ENCODE measurements at places on chromosomes 1 and 21.

DNA sequence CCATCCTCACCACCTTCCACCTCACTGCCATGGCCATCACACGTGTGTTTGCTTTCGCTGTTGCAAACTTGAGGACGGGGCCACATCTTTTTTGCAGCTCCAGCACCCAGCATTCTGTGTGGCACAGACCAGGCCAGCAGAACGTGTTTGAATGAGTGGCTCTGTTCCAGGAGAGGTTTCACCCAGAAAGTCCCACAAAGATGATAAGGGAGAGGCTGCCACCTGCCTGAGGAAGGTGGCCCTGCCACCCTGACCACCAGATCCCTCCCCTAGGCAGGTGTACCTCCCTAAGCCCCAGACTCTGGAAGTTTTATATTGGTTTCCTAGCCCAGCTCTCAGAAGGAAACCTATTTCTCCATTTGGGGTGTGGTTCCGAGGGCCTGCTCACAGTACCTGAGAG, 252.1 kb downstream of the KAZN start:
- DNase-seq: no peak

DNA sequence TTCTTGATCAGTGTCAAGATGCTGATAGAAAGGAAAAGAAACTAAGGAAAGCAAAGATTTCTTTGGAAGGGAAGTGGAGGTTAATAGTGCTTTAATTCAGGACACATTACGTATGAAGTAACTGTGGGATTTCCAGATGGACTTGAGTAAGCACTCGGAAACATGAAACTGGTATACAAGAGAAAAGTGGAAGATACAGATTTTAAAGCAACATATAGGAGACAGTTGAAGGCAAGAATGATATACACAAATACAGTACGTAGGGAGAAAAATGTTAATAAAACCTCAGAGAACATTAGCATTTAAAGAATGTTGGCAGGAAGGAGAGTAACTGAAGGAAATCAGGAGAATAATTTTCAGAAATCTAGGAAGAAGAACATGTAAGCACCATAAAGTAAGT, 730.9 kb upstream of the ADGRL2 start:
- no peak for DNase-seq

GRCh38 chr1:56712150-56712549, 67.0 kb downstream of the PRKAA2 start:
- no peak for DNase-seq

GRCh38 chr1:37118790-37119189, 84.5 kb upstream of the GRIK3 start:
- no peak for DNase-seq

DNA sequence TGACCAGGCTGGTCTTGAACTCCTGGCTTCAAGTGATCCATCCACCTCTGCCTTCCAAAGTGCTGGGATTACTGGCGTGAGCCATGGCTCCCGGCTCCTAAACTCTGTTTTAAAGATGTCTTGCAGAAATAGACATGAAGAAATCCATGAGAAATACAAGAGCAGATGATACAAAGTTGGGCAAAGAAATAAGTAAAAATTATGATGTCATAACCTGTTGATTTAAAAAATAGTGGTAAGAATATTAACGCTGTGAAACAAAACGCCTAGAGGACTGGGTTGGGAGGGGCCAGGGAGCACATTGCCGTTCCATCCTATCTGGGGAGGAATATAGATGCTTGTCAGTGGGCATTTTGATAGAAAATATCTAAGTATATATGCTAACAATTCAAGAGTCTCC, 1.2 kb upstream of the ITGB2 start:
- no peak for DNase-seq

- DNase-seq: no peak
Measured at GRCh38 chr1:186839041-186839400, 10.3 kb downstream of the PLA2G4A start.

DNA sequence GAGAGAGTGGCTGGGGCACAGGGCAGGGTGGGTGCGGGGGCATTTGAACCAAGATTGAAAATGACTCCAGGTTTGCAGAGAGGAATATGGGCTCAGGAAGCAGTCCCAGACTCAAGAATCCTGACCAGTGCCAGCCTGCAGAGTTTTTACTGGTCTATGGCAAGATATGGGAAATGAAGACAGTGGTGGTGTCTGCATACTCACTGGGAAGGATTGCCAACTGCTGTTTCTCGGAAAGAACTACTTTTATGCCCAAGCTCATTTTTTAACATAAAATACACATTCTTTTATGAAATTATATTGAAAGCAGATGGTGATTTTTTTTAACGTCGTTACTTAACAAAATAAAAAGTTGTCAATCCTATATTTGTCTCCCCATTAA, 401.8 kb downstream of the CAMTA1 start:
- no peak for DNase-seq

- no peak for DNase-seq
Measured at GRCh38 chr21:31235671-31236450, 108.2 kb downstream of the TIAM1 start.

DNA sequence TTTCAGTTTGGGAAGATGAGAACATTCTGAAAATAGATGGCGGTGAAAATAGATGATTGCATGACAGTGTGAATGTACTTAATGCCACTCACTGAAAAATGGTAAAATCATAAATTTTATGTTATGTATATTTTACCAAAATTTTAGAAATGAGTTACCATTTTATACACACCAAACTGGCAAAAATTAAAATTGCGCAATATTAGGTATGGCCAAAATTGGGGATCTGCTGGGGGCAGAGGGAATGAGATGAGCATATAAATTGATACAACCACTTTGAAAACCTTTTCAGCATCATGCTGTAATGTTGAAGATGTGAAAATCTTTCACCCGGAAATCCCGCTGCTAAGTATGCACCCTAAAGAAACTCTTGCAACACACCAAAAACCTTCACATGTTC, 10.8 kb upstream of the TMPRSS2 start:
- no peak for DNase-seq

DNA sequence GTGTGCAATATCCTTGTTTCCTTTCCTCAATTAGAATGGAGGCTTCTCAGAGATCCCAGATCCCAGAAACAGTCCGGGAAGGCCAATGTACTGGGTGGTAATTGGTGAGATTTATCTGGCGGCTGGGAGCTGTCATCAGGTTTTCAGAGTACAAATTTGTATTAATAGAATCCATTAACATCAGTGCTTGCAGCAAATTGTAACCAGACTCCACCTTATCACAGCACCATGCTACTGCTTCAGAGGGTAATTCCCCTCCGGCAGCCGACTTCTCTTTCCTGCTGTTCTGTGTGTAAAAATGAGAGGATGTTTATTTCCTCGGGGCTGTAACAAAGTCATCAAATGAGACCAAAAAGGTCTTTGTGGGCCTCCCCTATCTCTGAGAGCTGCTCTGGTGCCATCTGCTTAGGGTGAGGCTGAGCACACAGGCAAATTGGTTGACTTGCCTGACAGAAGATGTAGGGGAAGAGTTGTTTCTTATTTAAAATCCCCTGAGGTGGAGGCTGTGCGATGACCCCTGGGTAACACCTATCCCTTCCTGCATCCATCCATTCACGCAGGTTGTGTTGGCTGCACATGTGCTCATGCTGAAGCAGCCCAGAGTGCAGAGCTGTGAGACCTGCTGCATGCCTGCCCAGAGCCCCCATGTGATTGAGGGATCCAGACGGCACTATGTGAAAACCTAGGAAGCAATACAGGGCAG, 19.2 kb downstream of the NFASC start:
- no peak for DNase-seq

DNA sequence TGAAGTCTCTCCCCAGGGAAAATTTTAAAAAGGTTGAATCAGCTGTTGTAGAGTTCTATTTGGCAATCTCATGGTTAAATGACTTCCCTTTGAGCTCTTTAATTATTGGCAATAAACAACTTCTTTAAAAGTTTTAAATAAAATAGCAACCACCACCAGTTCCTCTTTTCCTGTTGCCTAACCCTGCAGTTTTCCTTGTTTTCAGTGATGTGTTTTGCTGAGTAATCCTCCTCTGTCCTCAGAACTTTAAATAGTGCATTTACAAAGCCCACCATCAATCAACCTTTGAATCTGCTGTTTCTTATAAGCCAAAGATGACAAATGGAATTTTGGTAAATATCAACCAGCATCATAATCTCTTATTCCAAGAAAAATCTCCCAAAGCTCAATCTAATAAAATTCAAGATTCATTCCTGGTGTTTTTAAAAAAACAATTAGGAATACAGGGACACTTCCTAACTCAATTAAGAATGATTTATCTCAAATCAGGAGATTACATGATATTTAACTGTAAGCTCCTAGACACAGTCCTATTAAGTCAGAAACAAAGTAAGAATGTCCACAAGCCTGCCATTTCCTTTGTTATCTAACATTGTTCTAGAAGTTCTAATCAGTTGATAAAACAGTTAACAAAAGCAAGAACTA, 14.8 kb downstream of the AVPR1B start:
- DNase-seq: no peak

DNA sequence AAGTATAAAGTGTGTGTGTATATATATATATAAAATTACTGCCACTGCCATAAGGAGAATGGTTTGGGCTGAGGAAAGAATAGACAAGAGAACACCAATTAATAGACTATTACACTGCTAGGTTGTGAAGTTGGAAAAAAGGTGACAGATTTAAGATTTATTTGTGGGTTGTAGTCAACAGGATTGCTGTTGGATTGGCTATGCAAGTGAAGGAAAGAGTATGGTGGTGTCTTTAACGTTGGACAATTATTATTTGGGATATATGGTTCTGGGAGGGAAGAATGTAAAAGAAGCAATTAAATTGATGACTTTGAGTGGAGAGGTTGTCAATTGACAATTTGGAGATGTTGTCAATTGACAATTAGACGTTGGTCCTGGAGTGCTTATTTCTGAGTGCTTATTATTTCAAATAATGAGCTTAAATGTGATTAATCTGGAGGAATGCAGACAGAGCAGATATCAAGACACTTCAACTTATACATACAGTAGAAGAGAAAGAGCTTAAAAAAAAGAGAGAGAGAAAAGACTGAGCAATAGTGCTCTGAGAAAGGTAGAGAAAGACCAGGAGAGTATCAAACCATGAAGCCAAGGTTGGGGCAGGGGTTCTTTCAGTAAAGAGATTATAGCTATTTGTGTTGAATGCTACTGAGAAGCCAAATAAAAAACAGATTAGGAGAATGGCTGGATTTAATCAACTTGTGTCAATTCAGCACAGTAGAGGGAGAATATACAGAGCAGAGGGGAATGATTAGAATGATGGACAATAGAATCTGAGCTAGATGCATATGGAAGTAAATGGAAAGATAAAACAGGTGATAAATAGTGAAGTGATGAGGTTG, 9.7 kb downstream of the PTGS2 start:
- no peak for DNase-seq

GRCh38 chr1:156483397-156483796, 17.2 kb downstream of the MEF2D start:
- DNase-seq: no peak

- no peak for DNase-seq
Measured at GRCh38 chr1:10338047-10338446, 60.8 kb upstream of the PGD start.

DNA sequence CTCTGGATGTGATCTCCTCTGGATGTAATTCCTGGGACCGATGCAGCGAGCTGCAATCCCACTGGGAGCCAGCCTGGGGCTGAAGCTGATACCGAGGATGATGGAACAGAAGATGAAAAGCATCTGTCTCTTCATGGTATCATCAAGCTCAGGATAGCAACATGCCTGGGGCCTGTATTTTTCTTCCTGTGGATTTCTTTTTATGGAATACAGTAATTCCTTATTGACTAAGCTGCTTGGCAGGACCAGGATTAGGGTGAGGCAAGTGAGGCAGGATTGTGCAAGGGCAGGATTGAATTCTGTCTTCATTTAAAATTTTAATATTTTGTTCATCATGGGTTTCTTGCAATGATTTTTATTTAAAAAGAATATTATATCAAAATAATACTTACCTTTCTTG, 86.6 kb downstream of the SLC25A24 start:
- no peak for DNase-seq

GRCh38 chr21:29904359-29905282, 35.2 kb downstream of the GRIK1 start:
- no peak for DNase-seq

DNA sequence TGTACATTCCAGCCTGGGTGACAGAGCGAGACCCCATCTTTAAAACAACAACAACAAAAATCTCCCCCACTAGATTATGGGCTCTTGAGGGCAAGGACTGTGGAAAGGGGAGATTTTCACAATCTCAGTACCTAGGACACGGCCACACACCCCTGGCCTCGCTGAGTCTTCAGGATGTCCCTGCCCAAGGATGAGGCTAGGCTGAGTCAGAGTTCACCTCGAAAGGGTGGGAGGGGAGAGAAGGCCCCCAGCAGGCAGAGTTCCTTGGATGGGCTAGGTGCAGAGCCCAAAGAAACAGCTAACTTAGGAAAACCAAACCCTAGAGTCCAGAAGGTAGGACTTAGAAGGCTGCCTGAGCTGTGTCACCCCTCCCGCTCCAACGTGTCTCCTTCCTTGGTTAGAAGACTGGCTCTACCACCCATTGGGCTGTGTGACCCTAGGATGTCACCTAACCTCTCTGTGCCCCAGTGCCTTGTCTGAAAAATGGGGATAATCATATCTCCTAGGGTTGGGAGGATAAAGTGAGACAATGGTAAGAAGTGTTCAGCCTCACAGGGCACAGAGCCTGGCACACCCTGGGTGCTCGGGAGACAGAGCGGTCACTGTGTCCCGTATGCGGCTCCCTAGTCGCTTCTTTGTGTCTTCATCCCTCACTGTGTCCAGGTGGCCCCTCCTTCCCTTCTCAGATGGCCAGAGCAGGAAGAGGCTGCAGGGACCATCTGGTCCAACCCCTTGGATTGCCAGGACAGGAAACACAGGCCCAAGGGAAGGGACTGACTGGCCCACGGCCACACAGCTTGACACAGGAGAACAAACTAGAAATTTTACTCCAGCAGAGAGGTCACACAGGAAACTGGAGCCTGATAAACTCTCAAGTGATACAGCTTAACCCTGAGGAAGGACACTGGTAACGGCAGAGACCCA, 11.2 kb downstream of the TRIM62 start:
- DNase-seq: no peak

GRCh38 chr1:116031302-116031835, 55.1 kb downstream of the SLC22A15 start:
- no peak for DNase-seq

- no peak for DNase-seq
Measured at GRCh38 chr1:89149229-89149628, 23.3 kb upstream of the GBP2 start.

DNA sequence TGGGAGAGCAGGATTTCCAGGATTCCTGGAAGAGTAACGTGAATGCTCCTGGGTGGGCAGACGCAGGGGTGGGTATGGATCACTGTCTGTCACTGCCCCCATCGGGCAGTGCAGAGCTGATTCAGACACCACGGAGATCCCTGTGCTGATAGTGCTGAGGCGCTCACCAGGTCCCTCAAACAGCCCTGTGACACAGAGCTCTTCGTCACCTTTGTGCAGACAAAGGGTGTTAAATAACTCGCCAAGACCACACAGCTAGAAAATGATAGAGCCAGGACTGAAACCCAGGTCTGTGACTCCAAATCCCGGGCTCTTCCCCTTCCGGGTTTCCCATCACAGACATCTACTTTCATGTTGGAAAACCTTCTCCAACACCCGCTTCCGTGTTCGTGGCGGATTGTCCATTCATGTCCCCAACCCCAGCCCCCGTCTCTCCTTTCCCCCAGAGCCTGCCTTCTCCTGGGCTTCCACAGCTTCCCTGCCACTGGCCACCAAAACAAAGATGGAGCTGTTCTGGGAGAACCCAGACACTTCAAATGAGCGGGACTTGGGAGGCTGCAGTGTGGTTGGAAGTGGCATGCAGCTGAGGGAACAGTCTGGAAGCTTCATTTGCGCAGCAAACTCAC, 2.6 kb downstream of the EFHD2 start:
- DNase-seq: no peak
